MG63 (cell line): ENCODE measurements at places on chromosomes 7 and 10. TPM values are rescaled to one million over a fixed set of nuclear protein-coding genes. Genes with fewer than 3 reads are reported as not detected.

NPY4R2 gene
- total RNA-seq: 0.26 TPM in 1 of 2 replicates, not detected in the other

ARHGAP22 gene
- 20.7 and 23.2 TPM in 2 replicates for total RNA-seq

DNA sequence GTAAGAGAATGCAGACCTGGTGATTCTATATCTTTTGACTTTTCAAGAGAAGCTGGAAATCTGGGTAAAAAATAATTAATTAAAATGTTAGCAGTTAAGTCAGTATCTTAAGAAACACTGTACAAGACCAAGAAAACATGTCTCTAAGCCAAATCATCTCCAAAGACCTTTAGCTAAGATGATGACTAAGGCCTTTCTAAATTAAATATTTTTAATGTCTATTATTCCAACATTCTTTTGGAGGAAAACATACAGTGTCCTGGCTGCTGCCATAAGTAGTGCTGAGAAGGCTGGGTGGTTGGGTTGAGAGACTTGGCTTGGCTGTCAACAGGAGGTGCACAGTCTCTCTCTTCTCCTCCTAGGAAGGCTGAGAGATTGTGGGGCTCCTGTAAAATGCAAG is 20.3 kb downstream of the STARD3NL start:
- peak; percentile 21 for DNase-seq

FAM25G gene
- total RNA-seq: not detected in 2 replicates

- DNase-seq: no peak
Observed at GRCh38 chr7:129084801-129085551, 30.1 kb upstream of the TNPO3 start.

DNA sequence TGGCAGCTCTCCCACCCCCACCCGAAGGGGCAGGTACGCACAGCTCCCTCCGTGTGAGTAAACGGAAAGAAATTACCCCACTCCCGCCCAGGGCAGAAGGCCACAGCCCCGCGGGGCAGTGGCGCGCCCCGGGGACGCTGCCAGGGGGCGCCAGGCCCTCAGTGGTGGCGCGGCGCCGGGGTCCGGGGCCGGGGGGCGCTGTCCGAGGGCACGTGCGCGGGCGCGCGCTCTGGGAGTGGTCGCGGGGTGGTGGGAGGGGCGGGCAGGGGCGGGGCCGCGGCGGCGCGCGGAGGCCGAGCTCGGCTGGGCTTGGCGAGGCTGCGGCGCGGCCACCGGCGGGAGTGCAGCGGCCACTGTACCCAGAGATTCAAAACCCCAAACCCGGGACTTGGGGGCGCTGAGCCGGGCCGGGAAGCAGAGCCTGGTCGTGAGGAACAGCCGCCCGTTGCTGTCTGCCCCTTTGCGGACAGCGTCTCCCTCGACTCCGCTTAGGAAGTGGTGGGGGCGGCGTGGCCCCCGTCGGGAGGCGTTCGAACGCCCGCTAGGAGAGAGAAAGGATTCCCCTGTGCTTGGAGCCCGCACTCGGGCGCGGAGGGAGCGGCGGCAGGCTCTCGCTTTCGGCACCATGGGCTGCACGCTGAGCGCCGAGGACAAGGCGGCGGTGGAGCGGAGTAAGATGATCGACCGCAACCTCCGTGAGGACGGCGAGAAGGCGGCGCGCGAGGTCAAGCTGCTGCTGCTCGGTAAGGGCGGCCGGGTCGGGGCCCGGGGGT is at the start of gene GNAI1:
Gene GNAI1 (plus strand): TSS at position 296 of the 773 bp plus-strand sequence. CDS start 330 bp downstream, at position 626.
- DNase-seq: peak; percentile 69

DNA sequence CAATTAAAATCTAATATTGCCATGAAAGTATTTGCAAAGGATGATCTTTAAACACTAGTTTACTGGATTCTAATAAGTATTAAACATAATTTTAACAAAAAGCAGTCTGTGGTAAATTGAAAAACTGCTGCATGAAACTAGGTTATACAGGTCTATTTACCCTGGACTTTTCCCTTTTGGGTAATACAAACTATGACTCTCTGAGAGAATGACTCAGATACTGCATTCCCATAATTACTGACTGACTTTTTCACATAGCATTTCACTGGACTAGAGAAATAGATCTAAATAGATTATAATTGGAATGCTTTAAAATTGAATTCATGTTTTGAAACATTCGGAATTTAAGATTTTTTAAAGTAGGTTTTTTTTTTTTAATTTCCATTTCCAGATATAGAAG is 395.7 kb downstream of the THSD7A start:
- no peak for DNase-seq

- peak; percentile 65 for DNase-seq
Observed at GRCh38 chr10:128150045-128150493, 23.8 kb upstream of the MKI67 start.

GRCh38 chr7:33578881-33579672 is 326.3 kb upstream of the BMPER start:
- no peak for DNase-seq
